HuH-7 (cell line): ENCODE measurements at places on chromosomes 3 and 15.
A peak's percentile ranks its signal among the peaks of the same experiment; 100 is the strongest.

GRCh38 chr3:118495206-118495605, 539.4 kb downstream of the IGSF11 start:
- no peak for DNase-seq

- no peak for DNase-seq
Measured at GRCh38 chr3:112407214-112407887, 74.4 kb downstream of the CD200 start.

DNA sequence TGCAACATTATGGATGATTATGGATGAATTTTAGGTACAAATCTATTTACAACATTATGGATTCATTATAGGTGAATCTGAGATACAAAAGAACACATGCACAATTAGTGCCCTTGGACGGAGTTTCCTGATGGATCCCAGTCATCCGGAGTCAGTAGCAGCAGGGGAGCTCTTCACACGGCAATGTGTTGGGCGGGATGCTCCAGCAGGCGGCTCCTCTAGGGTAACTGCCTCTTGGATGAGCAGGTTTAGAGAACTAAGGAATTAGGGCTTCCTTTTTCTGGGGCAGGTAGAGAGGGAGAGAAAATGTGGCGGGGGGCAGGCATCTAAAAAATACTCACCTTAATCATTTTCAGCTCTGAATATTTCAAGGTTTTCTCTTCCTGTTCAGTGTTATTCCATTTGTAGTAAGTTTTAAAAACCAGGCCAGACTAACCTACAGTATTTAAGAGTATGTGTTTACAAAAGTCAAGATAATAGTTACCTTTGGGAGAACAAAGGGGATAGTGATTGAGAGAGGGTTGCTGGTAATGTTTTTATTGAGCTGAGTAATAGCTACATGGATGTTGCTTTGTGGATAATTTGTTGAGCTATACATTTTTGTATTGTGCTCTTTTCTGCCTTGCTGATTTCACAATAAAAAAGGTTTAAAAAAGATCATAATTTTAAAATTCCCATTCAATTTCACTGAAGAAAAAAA, 27.4 kb upstream of the GOLM2 start:
- DNase-seq: peak; percentile 18

DNA sequence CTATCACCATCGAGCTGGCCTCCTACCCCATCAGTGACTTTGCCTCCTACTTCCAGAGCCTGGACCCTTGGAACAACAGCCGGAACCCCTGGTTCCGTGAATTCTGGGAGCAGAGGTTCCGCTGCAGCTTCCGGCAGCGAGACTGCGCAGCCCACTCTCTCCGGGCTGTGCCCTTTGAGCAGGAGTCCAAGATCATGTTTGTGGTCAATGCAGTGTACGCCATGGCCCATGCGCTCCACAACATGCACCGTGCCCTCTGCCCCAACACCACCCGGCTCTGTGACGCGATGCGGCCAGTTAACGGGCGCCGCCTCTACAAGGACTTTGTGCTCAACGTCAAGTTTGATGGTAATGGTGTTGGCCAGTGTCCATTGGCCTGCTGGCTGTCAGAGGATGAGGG, 6.1 kb downstream of the GRM2 start:
- DNase-seq: no peak

DNA sequence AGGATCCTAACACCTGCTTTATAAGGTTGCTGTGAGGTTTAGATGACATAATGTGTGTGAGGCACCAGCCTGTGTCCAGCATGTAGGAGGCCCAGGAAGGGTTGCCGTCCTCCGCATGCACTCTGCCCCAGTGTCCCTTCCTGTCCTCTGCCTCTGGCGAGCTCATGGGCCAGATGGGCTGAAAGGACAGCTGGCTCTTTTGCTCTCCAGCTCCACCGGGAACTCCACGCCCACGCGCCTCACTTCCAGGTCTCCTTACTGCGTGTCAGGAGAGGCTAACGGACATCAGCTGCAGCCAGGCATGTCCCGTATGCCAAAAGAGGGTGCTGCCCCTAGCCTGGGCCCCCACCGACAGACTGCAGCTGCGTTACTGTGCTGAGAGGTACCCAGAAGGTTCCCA, 12.2 kb downstream of the MUC20 start:
- no peak for DNase-seq

GRCh38 chr15:27993996-27994780, 104.9 kb downstream of the OCA2 start:
- no peak for DNase-seq

DNA sequence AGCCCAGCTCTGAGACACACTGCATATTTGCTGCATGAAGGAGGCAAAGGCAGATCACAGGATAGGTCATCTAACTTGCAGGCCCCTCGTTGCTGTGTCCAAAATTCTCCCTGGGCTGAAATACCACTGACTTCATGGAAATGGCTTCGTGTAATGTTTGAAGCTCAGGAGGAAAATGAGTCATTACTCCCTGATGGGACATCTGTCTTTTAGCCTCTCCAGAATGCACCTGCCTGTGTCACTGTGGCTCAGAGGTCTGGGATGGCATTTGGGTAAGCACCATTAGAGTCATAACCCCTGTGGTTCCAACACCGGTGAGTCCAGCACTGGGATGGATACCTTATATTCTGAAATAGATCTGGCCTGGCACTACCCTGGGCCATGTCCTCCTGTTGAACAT, 51.5 kb downstream of the IL12A start:
- no peak for DNase-seq

DNA sequence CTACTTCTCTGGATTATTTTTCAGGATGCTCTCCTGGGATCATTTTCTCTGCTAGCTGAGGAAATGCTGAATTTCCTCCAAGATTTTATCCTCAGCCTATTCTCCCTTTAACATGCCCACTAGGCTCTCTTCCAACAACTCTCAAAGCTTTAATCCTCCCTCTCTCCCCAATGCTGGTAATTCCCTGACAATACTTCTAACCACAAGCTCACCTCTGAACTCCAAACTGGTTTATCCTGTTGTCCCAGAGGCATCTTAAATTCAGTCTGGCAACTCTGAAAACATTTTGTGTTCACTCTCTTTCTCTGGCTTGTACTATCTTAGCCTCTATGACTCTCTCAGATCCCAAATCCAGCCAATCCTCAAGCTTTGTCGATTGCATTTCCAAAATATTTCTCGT, 490.3 kb downstream of the MECOM start:
- DNase-seq: no peak

DNA sequence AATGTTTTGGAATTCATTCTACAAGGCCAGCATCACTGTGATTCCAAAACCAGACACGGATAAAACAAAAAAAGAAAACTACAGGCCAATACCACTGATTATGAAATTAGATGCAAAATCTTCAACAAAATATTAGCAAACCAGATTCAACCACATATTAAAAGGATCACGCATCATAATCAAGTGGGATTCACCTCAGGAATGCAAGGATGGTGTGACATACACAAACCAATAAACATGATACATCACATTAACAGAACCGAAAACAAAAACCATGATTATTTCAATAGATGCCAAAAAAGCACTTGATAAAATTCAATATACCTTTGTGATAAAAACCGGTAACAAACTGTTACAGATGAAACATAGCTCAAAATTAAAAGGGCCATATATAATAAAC, 48.9 kb downstream of the DLG1 start:
- DNase-seq: no peak

DNA sequence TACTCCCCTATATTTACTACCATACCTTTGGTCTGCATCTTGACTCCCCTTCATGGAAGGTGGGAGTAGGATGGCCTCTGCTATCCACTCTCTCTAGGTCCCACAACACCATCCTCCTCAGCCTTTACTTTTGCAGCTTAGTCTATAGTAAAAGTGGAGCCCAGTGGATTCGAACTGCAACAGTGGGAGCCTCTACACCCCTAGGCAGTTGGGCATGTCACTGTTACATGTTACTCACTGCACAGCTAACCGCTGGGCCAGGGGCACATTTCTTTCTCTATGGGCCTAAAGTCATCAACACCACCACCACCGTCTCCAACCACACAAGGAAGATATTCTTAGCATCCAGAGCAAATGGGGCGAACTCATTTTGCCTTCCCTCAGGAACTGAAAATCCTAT, 62.9 kb downstream of the KLF13 start:
- DNase-seq: no peak

DNA sequence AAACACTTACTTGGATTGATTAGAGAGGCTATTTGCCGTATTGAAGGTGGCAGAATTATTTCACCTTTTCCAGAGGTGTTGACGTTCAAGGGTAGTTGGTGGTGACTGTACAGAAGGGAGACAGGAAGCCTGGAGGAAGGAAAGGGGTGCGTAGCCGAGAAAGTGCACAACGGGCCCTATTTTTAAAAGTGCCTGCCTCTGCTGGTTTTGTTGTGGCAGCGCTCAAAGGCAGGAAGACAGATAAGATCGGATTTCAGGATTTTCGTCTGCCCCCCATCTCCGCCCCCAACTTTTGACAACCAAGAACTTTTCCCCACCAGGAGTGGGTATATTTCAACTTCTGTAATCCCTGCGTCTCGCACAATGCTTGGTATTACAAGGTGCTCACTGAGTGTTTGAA, 38.5 kb downstream of the SMAD3 start:
- no peak for DNase-seq

DNA sequence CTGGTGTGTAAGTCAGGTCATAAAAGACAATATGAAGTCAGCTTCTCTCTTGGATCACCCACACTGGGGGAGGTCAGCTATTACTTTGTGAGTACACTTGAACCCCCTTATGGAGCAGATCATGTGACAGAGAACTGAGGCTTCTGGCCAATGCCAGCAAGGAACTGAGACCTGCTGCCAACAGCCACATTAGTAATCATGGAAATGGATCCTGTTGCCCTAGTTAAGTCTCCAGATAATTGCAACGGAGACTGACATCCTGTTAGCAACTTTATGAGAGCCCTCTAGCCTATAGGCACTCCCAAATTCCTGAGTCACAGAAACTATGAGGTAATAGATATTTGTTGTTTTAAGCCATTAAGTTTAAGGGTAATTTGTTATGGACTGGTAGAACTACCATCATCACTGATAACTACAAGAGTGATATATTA, 110.4 kb upstream of the GMNC start:
- DNase-seq: no peak

- DNase-seq: no peak
Measured at GRCh38 chr3:160960568-160960967, 144.6 kb downstream of the B3GALNT1 start.

- DNase-seq: no peak
Measured at GRCh38 chr3:126870608-126871210, 112.2 kb upstream of the PLXNA1 start.

- no peak for DNase-seq
Measured at GRCh38 chr3:32321095-32321790, 70.4 kb upstream of the CMTM7 start.

GRCh38 chr15:79675982-79676381, 220.8 kb downstream of the MTHFS start:
- DNase-seq: no peak

DNA sequence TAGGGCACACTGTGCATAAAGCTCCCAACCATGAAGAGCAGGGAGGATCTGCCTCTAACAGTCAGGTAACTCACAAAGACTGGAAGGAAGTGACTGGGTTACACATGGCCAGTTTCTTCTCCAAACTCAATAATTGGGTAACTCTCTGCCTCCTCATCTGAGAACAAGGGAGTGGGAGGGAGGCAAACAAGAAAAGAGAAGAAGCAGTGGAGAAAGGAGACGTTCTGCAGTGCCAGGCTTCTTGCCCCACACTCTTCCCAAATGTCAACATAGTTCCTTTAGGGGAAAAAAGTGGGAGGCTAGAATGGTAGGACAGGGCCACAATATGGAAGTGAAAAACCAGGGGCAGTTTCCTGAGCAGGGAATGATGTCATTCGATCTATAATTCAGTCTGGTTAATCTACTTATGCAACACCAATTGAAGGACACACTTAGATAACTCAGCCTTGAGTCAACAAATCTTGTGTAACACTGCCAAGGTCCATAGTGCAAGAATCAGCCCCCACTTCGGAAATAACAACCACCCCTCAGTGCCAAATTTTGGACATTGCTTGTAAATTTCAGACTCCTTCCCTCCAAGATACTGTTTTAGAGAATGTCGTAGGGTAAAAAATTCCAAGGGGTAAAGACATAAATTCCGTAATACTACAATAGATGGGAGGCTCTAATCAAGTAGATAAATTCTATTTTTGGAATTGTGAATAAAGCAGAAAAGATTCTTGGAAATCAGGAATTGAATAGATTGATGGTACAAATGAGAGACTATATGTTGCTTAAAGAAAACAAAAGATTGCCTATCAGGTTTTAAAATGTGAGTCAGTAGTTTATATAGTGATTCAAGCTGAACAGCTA, 143.0 kb downstream of the LPP start:
- peak; percentile 48 for DNase-seq

GRCh38 chr3:53921296-53921695, 29.6 kb upstream of the SELENOK start:
- no peak for DNase-seq

- no peak for DNase-seq
Measured at GRCh38 chr3:114632757-114633424, 339.1 kb downstream of the TIGIT start.

DNA sequence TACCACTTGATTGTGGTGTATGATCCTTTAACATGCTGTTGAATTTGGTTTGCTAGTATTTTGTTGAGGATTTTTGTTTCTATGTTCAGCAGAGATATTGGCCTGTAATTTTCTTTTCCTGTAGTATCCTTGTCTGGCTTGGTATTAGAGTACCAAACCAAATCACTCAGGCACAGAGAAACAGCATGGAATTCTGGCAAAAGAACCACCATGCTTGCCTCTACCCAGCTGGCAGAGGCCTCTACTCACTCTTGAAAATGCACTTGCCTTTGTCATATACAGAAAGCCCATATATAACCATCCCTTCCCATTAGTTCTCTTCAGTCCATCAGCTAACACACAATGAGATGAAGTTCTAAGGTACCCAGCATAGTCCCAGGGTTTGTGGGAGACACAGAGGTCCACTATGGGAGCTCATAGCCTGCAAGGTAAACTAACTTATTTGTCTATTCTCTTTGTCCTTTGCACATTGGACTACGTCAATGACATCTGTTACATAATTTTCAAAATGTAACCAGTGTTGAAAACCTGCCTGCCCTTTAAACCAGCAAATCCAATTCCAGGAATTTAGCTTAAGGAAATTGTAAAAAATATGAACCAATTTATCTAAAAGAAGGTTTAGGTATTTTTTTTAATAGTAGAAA, 82.1 kb upstream of the POMGNT2 start:
- no peak for DNase-seq

DNA sequence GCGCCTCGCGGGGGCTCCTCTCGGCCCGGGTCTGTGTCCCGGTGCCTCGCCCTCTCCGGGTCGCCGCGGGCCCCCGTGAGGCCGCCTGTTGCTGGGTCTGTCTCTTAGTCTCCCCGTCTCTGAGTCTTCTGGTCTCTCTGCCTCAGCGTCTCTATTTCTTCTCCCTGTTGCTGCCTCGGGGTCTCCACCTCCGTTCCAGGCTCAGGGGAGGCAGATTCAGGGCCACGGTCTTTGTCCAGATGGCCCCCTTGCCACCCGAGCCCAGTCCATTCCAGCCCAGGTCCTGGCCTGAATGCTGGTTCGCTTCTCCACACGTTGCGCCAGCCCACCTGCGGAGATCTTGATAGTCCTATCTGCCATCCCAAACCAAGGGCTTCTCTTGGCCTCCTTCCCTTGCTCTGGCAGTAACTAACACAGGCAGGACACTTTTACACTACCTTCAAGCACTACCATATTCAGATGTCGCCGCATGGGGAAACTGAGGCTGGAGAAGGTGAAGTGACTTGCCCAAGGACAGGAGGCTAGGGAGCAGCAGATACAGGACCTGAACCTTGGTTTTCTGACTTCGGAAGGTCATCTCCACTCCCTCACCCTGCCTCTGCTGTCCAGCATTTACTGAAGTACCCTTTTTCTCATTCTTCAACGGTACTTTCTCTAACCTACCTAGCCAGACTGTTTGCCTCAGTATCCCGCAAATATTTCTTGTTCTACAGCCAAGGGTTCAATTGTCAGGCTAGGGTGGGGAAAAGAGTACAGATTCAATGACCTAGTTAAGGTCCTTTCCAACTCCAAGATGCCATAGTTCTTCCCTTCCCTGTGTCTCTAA, 616 bp upstream of the IGDCC4 start:
- DNase-seq: no peak
